ENCODE measurements at places on chromosomes 7 and 10.

GRCh38 chr7:21916629-21917028 lies 29.1 kb downstream of the CDCA7L start:
- DNase-seq = no peak

DNA sequence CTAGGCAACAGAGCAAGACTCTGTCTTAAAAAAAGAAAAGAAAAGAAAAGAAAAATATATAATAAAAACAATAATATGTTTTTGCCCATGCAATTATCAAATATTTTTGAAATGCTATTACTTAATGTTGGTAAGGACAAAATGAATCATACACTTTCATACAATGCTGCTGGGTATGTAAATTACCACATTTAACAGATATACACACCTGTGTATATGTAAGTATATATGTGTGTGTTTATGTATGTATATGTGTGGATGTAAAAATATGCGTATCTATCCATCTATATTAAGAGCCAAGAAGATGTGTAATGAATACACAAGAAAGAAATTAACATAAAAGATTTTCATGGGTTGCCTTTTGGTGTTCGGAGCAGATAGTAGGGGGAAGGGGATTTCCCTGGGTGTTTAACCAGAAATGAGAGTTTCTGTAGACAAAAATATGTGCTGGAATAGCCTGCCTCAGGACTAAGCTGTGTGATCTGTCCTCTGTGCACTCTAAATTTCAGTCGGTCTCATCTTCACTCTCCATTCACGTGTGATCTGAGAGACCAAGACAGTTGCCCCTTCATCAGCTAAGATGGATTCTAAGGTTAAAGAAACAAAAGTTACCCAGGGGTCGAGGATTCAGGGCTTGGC lies 61.2 kb downstream of the PRKCQ start:
- no peak for DNase-seq

DNA sequence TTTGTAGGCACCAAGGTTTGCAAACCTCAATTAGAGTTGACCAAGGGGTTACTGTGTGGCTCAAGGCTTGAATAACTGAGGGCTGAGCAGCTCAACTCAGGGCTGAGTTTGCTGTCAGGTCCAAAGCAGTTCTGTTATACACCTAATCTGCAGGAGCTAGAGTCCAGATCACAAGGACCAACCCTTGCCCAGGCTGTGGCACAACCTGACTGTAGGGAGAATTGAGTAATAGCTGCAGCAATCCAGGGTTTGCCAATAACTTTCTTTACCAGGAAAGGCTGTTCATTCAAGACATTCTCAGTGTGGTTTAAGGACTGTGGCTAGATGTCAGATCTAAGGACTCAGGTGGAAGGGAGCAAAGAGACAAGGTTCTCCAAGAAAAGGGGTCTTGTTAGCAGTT lies 115.6 kb upstream of the IMMP2L start:
- DNase-seq = no peak

GRCh38 chr7:35630024-35630972 lies 64.6 kb downstream of the HERPUD2 start:
- DNase-seq = no peak

DNA sequence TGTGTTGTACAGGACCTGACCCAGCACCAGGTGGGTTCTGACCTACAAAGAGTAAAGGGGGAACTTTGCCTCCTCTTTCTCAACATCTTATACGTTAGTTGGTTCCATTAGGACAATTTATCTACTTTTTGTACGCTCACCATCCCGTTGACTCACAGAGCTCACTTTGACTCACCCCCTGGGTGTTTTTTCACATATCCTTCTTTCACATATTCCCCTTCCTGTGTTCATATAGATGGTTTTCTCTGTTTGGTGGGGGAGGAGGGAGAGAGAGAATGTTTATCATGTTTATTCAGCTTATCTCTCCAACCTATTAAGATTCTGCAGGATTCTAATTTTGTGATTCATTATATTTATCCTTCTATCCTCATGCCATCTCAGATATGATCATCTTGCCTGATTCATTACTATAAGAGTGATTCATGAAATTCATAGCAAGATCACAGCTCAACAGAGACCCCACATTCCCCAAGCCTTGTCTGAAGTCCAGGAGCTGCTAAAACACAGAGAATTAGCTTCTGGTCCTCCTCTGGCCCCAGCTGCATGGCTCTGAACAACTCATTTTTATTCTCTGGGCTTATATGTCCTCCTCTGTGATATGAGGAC lies 37.2 kb downstream of the PRSS2 start:
- DNase-seq = no peak

DNA sequence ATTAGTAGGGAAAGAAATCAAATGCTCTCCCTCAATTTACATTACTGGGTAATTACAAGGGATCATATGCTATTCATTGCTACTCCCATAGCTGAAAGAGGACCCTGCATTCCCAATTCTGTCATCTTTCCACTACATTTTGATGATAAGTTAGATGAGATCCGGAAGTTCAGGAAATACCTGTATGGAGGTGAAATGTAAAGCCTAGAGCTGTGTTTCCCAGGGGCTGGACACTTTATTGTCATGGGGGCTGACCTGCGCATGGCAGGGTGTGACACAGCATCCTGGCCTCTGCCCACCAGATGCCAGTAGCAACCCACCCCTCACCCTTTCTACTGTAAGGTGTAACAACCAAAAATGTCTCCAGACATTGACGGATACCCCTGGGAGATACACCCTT lies 56.6 kb downstream of the HECW1 start:
- DNase-seq = no peak

DNA sequence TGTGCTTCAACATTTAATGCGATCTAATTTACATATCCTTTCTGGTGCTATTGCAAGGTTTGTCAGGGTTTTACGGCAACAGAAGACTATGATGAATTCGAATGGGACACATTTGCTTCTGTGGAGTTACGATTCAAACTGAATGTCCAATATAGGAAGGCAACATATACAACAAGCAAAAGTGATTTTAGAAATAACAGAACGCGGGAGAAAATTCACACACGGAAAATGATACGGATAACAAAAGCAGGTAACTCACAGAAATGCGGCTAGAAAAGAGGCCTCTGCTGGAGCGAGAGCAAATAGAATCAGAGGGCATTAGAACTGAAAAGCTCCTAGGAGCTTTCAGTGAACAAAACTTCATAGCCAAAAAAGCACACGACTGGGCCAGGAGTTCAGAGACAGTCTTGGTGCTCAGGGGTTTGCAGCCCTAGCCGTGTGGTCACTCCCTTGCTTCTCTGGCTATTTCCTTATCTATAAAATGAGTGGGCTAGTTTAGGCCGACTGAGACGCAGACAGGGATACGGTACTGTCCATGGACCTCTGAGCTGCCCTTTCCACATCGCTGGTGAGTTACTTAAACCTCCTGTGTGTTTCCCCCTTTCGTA lies 557 bp upstream of the TAX1BP1 start:
- no peak for DNase-seq

DNA sequence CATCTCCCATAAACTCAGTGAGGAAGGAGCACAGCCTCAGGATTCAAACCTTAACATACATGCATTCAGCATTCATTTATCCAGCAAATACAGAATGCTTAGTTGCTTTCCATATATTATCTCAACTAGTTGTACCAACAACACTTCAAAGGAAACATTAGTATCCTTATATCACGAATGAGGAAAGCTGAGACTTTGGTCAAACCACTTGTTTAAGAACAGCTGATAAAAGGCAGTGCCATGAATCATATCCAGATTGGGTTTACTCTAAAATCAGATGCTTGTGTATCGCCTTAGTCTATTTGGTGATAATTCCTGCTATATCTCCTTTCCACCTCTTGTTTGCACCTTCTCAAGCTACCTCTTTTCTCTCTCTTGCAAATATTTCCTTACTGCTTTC lies 1.9 kb upstream of the CPED1 start:
- no peak for DNase-seq

DNA sequence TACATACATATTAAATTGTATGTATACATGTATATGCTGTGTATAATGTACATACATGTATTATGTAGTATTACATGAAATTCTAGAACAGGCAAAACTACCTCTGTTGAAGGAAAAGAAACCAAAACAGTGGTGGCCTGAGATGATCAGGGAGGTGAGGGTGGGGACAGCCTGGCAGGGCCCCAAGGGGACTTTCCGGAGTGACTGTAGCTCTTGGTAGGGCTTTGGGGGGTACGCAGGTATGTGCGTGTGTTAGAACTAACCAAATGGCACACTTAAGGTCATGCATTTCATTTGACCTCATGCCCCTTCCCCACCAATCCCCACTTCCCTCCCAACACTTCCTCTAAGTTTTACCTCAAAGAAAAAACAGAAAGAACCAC lies 31.3 kb downstream of the CTBP2 start:
- DNase-seq = no peak

GRCh38 chr10:51838471-51838870 lies 139.1 kb upstream of the CSTF2T start:
- DNase-seq = no peak

- peak; percentile 49 for DNase-seq
These were observed 687 bp downstream of the EPDR1 start for GRCh38 chr7:37920849-37921805.

DNA sequence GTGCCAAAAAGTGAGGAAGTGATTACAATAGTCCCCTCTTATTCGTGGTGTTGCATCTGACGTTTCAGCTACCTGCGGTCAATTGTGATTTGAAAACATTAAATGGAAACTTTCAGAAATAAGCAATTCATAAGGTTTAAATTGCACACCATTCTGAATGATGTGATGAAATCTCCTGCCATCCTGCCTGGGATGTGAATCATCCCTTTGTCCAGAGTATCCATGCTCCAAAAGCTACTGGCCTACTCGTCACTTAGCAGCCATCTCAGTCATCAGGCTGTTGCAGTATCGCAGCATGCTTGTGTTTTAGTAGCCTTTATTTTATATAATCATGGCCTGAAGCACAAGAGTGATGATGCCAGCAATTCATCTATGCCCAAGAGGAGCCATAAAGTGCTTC lies 97.7 kb upstream of the CDCA7L start:
- no peak for DNase-seq

DNA sequence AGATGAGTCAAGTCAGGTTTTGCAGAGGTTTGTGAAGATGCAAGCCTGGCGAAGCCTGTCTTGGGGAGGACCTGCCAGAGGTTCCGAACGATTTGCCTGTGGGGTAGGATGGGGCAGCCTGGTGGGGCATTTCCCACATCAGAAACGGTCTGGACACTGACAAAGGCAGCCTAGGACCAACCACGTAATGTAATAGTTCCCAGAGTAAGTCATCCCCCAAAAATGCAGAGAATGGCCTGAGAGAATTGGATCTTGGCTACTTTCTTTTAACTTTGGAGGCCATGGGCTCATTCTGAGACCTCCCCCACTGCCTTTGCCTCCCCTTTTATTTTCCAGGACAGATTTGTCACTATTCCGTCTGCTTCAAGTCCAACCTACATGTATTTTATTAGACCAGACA lies 168.9 kb upstream of the SH2B2 start:
- no peak for DNase-seq

DNA sequence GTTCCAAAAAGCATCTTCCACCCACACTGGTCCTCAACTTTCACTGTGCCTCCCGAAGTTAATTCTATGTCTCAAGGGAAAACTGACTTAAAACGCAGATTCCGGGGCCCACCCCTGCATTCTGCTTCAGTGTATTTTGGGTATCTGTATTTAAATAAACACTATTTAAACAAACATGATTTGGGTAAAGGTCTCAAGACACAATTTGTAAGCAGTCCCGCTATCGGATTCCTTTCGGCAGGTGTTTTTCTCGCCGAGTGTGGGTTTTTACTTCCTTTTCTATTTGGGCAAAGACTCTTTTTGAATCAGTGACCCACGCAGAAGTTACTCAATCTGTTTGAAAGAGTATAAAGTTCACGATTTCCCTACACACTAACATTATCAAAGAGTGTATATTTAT lies 1.2 kb downstream of the PDIA4 start:
- no peak for DNase-seq

GRCh38 chr10:80909254-80909653 lies 371.6 kb downstream of the SH2D4B start:
- no peak for DNase-seq

DNA sequence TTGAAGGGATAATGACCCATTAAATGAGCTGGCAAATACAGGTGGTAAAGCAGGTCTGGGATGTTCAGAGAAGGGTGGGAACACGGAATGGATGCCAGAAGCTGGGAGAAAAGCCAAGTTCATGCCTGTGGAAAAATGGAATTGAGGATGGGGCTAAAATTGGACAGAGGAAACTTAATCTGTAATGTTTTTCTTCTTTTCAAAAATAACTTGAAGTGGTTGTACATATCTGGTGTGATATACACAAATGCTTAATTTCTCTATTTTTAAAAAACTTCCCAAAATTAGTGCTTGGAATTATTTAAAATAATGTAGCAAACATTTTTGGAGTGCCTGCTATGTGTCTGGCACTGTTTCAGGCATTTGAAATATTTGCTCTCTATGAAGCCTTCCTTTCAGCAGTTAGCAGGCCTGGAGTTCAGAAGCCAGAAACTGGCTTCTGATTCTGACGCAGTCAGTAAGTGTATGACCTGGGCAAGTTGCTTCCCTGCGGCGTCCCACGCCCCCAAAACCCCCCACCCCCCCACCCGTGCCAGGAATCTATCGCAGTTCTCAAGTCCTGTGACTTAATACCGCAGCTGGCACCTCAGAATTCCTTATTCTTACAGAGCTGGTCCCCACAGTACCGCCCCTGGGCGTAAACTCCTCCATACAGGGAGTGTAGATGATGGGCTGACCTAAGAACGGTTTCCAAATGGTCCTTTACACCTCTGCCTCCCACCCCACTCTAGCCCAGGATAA lies 828 bp upstream of the MALSU1 start:
- peak; percentile 20 for DNase-seq

DNA sequence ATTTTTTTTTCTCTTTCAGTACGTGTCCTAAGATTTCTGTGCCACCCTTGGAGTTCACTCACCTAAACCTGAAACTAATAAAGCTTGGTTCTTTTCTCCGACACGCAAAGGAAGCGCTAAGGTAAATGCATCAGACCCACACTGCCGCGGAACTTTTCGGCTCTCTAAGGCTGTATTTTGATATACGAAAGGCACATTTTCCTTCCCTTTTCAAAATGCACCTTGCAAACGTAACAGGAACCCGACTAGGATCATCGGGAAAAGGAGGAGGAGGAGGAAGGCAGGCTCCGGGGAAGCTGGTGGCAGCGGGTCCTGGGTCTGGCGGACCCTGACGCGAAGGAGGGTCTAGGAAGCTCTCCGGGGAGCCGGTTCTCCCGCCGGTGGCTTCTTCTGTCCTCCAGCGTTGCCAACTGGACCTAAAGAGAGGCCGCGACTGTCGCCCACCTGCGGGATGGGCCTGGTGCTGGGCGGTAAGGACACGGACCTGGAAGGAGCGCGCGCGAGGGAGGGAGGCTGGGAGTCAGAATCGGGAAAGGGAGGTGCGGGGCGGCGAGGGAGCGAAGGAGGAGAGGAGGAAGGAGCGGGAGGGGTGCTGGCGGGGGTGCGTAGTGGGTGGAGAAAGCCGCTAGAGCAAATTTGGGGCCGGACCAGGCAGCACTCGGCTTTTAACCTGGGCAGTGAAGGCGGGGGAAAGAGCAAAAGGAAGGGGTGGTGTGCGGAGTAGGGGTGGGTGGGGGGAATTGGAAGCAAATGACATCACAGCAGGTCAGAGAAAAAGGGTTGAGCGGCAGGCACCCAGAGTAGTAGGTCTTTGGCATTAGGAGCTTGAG lies at the start of gene CFTR:
TSS of gene CFTR (plus strand) at position 801 of the 830 bp plus-strand sequence. CDS start 70 bp downstream, outside the sequence.
- DNase-seq = peak; percentile 16
